ENCODE measurements at places on chromosomes 5 and 9.

DNA sequence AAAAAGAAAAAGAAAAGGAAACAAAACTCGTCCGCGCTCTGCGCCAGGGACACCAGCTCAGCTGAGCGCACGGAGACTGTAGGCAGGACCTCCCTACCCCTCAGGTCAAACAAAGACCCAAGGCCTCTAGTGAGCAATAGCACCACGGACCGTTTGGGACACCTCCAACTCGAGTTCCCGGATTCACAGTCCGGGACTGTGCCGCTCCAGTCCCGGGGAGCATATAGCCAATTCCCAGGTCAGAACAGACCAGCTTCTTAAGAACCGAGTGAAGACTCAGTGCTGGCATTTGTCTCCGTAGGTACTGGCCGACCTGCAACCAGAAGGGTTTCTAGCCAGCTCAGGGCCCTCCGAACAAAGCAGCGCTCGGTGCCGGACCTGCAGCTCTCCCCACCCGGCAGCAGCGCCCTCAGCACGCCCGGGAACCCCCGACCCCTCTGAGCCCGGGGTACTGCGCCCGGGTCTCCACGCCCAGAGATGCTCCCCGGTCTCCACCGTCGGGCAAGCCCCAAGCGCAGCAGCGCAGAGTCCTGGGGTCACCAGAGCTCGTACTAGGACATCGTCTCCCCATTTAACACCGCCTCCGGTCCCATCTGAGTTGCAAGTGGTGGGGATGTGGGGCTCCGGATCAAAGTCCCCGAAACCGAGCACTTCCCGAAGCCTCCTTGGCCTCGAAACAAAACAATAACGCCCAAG is 591 bp downstream of the ABCA1 start:
- DNase-seq, result no peak

DNA sequence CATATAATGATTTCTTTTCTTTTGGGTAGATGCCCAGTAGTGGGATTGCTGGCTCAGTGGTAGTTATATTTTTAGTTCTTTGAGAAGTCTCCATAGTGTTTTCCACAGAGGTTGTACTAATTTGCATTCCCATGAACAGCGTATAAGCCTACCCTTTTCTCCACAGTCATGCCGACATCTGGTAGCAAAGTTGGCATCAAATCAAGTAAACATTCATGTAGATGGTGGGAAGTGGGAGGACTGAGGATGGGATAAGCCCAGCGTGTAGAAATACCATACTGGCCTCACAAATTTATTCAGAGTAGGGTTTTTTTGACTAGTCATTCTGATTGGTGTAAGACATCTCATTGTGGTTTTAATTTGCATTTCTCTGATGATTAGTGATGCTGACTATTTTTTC is 115.4 kb downstream of the EGFLAM start:
- no peak for DNase-seq

- no peak for DNase-seq
Observed at GRCh38 chr5:119319401-119319800, 36.4 kb upstream of the TNFAIP8 start.

DNA sequence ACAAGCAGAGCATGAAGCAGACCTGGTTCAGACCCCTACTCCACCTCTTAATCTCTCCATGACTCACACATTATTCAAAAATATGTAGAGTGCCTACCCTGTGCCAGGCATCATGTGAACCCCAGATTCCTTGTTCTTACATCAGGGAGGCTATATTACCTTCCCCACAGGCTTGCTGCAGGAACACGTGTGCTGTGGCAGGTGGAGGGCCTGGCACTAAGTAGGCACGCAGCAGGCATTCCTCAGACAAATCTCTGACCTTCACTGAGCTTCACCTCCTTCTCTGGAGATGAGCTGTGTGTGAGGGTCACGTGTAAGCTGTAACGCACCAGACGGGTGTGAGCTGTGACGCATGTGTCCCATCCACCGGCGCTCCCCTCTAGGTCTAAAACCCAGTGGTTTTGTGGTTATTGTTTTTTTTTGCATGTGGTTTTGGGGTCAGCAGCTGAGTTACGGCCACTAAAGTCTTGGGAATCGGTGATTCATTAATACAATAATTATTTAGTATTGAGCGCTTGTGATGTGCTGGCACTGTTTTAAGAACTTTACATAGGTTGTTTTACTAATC is 30.3 kb downstream of the ANGPTL2 start:
- no peak for DNase-seq

DNA sequence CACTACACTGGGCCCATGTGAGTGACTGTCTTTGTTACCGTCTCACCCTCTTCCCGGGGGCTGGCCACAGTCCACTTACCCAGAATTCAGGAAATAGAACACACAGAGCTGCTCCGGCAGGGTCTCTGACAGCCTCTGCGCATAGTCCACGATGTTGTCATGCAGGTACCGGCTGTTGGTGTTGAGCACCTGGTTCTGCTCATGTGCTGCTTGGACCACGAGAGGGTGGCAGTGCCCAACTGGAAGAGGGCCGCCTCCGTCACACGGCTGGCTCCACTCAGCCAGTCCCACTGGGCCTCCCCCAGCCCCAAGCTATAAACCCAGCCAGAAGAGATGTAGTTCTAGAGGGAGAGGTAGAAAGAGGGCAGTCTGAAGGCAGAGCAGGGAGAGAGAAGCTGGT is 2.7 kb downstream of the PHYKPL start:
- DNase-seq, result no peak

- DNase-seq, result no peak
Observed at GRCh38 chr5:123285122-123286023, 137.8 kb downstream of the CEP120 start.
